ENCODE measurements at places on chromosomes 4 and X.

- no peak for DNase-seq
These were observed 2127.3 kb downstream of the PCDH7 start for GRCh38 chr4:32847461-32847860.

DNA sequence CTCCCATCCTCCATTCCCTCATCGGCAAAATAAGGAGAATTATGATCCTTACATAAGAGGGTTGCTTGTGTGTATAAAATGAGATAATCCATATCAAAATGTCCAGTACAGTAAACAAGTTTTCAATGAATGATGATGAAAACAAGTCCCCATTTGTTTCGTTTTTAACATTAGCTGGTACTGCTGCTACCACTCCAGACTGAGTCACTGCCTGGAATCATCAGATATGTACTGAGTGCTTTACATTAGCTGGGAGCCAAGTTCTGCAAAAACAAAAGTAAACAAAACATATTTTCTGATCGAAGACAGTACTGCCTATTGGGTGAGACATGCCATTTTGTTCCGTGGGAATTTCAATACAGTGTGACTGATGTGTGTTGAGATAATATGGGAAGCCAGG is 123.2 kb upstream of the IGFBP7 start:
- no peak for DNase-seq

DNA sequence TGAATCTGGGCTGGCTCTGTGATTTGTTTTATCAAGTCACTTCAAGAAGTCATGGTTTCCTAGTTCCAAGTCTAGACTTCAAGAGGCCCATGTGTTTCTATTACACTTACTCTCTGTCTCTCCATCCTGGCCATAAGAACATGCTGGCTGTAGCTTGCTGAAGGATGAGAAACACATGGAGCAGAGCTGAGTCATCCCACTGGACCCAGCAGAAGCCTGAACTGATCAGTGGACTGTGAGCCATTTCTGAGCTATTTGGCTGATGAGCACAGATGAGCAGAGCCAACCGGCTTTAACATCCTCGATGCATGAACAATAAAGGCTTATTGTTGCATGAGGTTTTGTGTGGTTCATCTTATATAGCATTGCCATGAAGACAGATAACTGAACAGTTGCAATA is 290.6 kb upstream of the BOD1L1 start:
- no peak for DNase-seq

DNA sequence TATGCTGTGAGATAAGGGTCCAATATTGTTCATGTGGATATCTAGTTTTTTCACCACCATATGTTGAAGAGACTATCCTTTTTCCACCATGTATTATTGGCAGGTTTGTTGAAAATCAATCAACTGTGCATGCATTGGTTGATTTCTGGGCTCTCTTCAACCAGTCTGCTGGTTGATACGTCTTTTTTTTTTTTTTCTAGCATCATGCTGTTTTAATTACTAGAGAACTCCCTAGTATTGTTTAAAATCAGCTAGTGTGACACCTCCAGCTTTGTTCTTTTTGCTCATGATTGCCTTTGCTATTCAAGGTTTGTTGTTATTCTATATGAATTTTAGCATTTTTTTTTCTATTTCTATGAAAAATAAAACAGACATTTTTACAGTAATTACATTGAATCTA is 123.9 kb downstream of the SLC7A11 start:
- DNase-seq, result no peak

- DNase-seq, result no peak
These were observed 91.9 kb upstream of the MAPK10 start for GRCh38 chr4:86451560-86452330.
